ENCODE measurements at places on chromosomes 12 and 14.

- no peak overlapping the region for H3K4me3 ChIP-seq
- H3K36me3 ChIP-seq = no peaks in the 10 kb centered on the region
- no peak for DNase-seq
- H3K27ac ChIP-seq = no peak overlapping the region
These were observed 14.3 kb upstream of the PTGER2 start for GRCh38 chr14:52299692-52300278.

DNA sequence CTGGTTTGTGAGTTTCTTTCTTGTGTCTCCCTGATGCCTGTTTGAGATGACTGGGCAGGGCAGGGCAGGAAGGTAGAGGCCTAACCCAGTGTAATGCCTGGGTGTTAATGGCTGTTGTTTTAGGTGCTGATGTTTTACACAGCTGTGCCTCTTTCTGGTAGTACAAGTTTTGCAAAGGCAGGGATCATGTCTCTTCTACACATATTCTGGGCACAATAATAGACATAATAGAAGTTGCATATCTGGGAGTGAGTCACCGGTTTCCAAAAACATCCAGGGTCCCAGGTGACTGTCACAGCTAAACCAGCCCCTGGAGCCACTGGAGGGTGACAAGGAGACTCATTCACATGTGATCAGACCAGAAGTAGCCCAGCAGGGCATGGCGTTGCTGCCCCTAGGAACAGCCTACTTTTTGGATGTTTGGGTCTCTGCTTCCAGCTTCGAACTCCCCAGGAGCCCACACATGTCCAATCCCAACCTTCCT, 18.1 kb downstream of the TPCN1 start:
- peaks cover 14% of the 10 kb centered on the region for H3K36me3 ChIP-seq
- H3K27ac ChIP-seq = no peak overlapping the region
- DNase-seq = no peak
- H3K4me3 ChIP-seq = no peak overlapping the region
- no peaks in the 10 kb centered on the region for H3K27me3 ChIP-seq
- H3K4me1 ChIP-seq = peaks cover 24% of the 10 kb centered on the region

GRCh38 chr14:74257941-74258763, 18.9 kb downstream of the VSX2 start:
- H3K27ac ChIP-seq = no peak overlapping the region
- H3K4me3 ChIP-seq = peak overlapping the region; percentile 70
- peaks cover 8% of the 10 kb centered on the region for H3K27me3 ChIP-seq
- H3K4me1 ChIP-seq = peaks cover 5% of the 10 kb centered on the region

- H3K27me3 ChIP-seq = no peaks in the 10 kb centered on the region
- H3K36me3 ChIP-seq = no peaks in the 10 kb centered on the region
- no peaks in the 10 kb centered on the region for H3K4me1 ChIP-seq
- H3K27ac ChIP-seq = no peak overlapping the region
- H3K4me3 ChIP-seq = no peak overlapping the region
These were observed 19.6 kb upstream of the MMP19 start for GRCh38 chr12:55862286-55862685.

- DNase-seq = no peak
- no peak overlapping the region for H3K4me3 ChIP-seq
- H3K4me1 ChIP-seq = no peaks in the 10 kb centered on the region
- H3K36me3 ChIP-seq = no peaks in the 10 kb centered on the region
These were observed 224.4 kb downstream of the SPTSSA start for GRCh38 chr14:34237677-34238076.

DNA sequence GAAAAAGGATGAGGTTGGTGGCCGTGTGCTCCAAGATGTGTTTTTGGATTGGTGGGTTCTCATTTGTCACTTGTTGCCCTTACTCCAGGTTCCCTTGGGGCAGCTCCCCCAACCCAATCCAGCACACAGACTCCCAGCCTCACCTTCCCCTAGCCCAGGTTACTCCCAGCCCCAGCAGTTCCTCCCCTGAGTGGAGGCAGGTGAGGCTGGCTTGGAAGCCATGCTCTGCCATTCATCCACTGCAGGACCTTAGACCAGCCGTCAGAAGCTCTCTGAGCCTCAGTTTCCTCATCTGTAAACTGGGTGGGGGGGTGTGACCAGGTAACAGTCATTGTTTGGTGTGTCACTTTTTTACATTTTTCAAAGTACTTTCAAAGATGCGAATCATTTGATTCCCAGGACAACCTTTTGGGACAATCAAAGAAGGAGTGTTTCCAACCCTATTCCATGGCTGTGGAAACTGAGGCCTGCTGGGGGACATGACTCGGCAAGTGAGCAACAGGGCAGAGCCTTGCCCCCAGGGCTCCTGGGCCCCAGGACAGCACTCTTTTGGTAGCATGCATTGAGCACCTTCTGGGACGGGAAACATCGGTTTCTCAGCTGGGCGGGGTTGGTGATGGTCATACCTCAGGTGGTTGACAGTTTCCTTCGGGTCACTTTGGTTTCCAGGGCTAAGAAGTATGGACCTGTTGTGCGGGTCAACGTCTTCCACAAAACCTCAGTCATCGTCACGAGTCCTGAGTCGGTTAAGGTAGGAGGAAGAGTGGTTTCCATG, 7.2 kb downstream of the CYP46A1 start:
- peaks cover 27% of the 10 kb centered on the region for H3K27me3 ChIP-seq
- no peak overlapping the region for H3K27ac ChIP-seq
- H3K4me3 ChIP-seq = no peak overlapping the region
- DNase-seq = no peak
- no peaks in the 10 kb centered on the region for H3K36me3 ChIP-seq

GRCh38 chr12:7915661-7916403, 20.2 kb downstream of the SLC2A3 start:
- H3K27ac ChIP-seq = peak overlapping the region; percentile 69
- H3K36me3 ChIP-seq = peaks cover 25% of the 10 kb centered on the region
- DNase-seq = peak; percentile 45
- no peaks in the 10 kb centered on the region for H3K27me3 ChIP-seq
- H3K4me1 ChIP-seq = peaks cover 17% of the 10 kb centered on the region

DNA sequence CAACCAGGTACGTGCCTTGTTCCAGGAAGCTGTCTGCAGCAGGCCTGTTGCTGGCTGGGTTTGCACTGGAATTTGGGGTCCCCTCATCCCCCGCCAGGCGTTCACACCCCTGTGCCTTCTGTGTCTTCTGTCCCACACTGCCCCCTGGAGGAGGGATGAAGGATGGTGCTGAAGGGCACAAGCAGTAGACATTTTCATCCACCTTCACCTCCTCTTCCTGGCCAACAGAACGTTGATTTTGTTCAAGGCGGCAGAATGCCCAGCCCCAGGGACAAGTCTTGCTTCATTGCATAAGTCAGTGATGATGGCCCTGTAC, 122.1 kb downstream of the CALM1 start:
- H3K4me3 ChIP-seq = no peak overlapping the region
- no peak overlapping the region for H3K27ac ChIP-seq
- H3K4me1 ChIP-seq = no peaks in the 10 kb centered on the region
- peak; percentile 55 for DNase-seq
- H3K36me3 ChIP-seq = no peaks in the 10 kb centered on the region
- no peaks in the 10 kb centered on the region for H3K27me3 ChIP-seq

DNA sequence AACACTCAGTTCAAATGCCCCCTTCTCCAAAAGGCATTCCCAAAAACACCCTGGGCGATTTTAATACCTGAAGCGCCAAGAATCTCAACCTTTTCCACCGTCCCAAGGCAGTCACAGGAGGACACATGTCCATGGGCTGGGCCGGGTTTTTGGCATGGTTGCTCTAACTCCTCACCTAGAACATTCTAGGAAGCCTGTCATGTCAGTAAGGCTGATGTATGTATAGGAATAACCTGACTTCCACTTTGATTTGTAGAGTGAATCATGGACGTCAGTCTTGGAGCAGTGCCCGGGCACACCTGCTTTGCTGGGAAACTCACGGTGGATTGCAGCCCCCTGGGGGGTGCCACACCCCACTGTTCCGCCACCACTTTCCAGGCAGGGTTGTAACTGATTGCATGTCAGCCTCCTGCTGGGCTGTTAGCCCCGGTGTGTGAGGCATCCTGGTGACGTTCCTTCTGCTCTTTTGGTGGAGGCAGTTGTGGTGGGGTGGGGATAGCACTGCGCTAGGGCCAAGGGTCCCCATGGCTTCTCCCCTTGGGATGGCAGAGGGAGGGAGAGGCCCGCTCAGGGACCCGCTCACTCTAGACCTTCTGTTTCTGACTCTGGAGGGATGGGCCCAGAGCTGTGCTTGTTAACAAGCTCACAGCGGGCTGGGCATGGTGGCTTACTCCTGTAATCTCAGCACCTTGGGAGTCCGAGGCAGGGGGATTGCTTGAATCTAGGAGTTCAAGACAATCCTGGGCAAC, 35.2 kb upstream of the FAM181A start:
- H3K27me3 ChIP-seq = peaks cover 20% of the 10 kb centered on the region
- H3K27ac ChIP-seq = no peak overlapping the region
- no peaks in the 10 kb centered on the region for H3K36me3 ChIP-seq
- H3K4me3 ChIP-seq = no peak overlapping the region

DNA sequence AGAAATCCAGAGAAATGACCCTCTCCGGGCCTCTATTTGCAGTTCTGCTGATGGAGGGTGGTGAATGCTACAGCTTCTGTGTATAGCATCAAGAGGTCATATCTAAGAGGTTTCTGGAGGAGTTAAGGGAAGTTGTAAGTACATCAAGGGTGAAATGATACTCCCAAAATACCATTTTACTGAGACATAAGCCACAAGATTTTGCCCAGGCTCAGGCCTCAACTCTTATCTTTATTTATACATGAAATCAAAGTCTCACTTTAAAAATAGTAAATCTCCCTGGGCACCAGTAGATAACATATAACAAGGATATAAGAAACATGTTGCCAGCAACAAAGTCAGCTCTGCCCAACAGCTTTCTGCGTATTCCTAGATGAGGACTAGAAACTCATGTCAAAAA, 40.4 kb downstream of the NIN start:
- no peak for DNase-seq
- no peak overlapping the region for H3K4me3 ChIP-seq
- no peaks in the 10 kb centered on the region for H3K27me3 ChIP-seq

GRCh38 chr14:98847521-98848468, 424.2 kb downstream of the BCL11B start:
- H3K4me1 ChIP-seq = peaks cover 8% of the 10 kb centered on the region
- no peaks in the 10 kb centered on the region for H3K36me3 ChIP-seq
- H3K27ac ChIP-seq = no peak overlapping the region
- DNase-seq = no peak

DNA sequence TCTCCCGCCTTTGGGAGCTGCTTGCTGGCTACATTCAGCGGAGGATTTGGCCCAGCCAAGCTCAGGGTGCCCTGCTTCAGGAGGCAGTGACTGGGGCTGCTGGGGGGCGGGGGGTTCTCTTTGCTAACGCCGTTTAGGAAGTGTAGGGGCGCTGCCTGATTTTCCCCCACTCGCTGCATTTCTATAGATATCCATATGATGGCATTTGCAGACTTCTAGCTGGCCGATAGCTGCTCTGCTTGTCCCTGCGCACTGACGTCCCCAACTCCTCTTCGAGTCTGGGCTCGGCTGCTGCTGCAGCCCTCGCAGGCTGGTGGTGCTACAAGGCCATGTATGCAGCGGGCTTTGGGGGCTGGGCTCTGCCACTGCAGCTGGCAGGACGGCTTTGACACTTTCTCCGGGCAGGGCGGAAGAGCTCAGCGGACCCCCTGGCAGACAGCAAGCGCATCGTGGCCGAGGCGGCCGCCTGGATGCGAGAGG, 3.1 kb downstream of the LRFN5 start:
- H3K27ac ChIP-seq = no peak overlapping the region
- peaks cover 40% of the 10 kb centered on the region for H3K4me1 ChIP-seq
- DNase-seq = no peak
- H3K27me3 ChIP-seq = peaks cover 65% of the 10 kb centered on the region
- H3K4me3 ChIP-seq = no peak overlapping the region

DNA sequence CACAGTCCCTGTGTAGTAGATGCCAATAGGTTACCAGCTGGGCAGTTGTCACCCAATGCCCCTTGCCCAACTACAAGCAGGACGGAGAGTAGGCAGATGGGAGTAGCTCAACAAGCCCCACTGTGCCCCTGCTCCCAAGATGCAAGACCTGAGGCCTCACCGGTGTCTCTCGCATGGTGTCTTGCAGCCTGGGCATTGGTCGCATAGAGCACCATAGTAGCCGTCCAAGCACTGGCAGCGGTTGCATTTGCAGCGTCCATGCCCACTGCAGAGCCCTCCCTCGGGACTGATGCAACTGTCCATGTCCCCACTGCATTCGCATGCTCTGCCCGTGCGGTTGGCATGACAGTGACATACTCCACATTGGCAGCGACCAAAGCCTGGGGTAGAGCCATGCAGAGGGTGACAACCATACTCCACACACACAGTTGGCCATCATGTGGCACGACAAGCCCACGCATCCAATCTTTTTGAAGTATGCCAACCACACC, 11.9 kb upstream of the CSAD start:
- peaks cover 24% of the 10 kb centered on the region for H3K36me3 ChIP-seq
- H3K27ac ChIP-seq = no peak overlapping the region
- no peaks in the 10 kb centered on the region for H3K27me3 ChIP-seq

DNA sequence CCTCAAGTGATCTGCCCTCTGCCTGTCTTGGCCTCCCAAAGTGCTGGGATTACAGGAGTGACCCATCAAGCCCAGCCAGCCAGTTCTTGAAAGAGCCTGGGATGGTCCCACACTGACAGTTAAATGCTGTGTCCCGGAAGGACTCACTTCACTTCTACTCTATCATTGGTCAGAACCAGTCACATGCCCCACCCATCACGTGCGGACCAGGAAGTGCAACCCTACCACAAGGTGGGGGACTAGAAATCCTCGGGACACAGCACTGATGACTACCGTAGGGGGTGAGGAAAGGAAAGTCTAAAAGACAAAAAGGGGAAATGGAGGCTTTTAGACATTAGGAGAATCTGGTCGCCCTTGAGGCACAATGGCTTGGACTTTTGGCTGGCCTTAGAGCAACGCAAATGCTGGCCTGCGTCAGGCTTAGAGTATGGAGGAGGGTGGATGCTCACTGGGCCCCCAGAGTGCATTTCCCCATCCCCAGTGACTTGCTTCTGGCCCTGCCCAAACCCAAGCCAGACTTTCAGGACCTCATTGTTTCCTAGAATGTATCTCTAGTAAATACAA, 207.7 kb downstream of the TTC8 start:
- H3K27me3 ChIP-seq = peaks cover 45% of the 10 kb centered on the region
- no peak for DNase-seq
- no peaks in the 10 kb centered on the region for H3K36me3 ChIP-seq
- peaks cover 2% of the 10 kb centered on the region for H3K4me1 ChIP-seq
- H3K27ac ChIP-seq = no peak overlapping the region

GRCh38 chr14:75609606-75610475, 31.4 kb downstream of the FLVCR2 start:
- no peaks in the 10 kb centered on the region for H3K36me3 ChIP-seq
- H3K4me3 ChIP-seq = no peak overlapping the region
- no peaks in the 10 kb centered on the region for H3K4me1 ChIP-seq
- no peaks in the 10 kb centered on the region for H3K27me3 ChIP-seq
- DNase-seq = no peak

GRCh38 chr12:10936506-10936905, 2.6 kb downstream of the TAS2R14 start:
- H3K4me1 ChIP-seq = no peaks in the 10 kb centered on the region
- no peaks in the 10 kb centered on the region for H3K27me3 ChIP-seq
- DNase-seq = no peak

GRCh38 chr14:99221445-99221844, 50.6 kb downstream of the BCL11B start:
- H3K27ac ChIP-seq = peak overlapping the region; percentile 80
- H3K27me3 ChIP-seq = no peaks in the 10 kb centered on the region
- peaks cover 92% of the 10 kb centered on the region for H3K4me1 ChIP-seq

All from activated naive CD8-positive, alpha-beta T cell treated with anti-CD3 and anti-CD28 coated beads, Interleukin-2, amount 50 U/mL, for 24 hours (primary cell).